Stimulated activated CD8-positive, alpha-beta memory T cell treated with anti-CD3 and anti-CD28 coated beads, Interleukin-4, amount 100 ng/mL, for 48 hours (primary cell): ENCODE measurements at places on chromosomes 16 and 17.
A peak's percentile ranks its signal among the peaks of the same experiment; 100 is the strongest.

DNA sequence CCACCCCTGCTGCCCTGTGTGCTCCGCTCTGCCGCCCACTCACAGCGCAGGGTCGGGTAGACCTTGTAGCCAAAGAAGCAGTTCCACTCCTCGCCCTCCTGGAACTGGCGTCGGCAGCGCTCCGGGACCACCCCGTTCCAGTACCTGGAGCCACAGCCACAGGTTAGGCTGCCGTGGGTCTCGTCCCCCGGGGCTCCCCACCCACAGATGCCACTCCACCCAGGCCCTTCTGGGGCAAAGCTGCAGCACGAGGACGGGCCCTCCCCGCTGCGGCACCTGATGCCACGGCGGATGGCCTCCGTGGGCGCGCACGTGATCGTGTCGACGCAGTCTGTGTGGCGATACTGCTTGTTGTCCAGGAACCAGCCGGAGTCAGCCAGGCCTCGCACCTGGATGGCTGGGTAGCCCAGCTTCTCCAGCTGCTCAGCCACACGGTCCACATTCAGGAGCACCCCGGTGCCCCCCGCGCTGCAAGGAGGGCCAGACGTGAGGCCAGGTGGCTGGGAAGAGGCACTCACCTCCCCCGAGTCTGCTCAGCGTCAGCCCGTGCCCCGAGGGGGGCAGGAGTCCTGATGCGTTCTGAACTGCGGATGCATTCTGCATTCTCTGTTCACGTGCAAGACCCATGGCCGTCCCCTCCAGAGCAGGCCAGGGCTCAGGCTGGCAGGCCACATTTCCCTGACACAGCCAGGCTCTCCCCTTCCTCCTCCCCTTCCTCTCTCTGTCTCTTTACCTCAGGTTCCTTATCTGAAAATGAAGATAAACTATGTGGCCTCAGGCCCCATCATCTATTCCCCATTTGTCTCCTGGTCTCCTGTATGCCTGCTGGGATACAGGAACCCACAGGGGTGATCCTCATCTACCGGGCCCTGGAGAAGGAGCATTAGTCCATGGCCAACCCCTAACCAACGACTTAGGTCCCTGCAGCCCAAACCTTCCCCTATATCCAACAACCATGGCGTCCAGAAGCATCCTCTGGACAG lies 4.1 kb downstream of the NOTUM start:
- DNase-seq: no peak

DNA sequence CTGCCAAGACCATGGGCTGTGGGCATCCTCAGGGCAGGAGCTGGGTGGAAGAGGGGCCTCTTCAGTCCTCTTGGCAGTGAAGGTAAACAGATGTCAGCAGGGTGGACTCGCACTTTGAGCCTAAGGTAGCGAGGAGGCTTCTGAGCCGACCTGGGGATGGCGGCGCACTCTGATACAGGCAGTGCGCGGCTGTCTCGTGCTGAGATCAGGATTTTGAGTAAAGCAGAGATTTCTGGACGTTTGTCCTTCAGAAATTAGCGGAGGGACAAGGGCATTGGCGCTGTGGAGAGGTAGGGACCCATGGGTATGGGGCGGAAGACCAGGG lies 6.8 kb downstream of the RAB40C start:
- DNase-seq: no peak

GRCh38 chr17:75839942-75840798 lies 4.0 kb downstream of the UNC13D start:
- DNase-seq: no peak

DNA sequence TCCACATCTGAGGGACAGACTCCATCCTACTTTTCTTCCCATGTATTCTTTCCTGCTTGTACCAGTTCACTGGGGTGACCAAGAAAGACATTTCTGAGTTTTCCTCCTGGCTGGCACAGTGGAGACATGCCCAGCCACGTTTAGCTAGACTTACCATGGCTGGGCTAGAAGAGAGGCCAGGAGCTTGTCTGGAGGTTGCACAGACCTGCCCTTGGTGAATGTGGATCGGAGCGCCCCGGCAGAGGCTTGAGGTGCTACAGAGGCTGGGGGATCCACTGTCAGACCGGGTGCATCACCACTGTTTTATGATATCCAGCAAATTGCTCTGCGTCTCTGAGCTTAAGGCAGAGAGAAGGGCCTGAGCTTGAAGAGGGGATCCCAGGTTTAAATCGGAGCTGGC lies 3.5 kb downstream of the IL4R start:
- DNase-seq: peak; percentile 45

DNA sequence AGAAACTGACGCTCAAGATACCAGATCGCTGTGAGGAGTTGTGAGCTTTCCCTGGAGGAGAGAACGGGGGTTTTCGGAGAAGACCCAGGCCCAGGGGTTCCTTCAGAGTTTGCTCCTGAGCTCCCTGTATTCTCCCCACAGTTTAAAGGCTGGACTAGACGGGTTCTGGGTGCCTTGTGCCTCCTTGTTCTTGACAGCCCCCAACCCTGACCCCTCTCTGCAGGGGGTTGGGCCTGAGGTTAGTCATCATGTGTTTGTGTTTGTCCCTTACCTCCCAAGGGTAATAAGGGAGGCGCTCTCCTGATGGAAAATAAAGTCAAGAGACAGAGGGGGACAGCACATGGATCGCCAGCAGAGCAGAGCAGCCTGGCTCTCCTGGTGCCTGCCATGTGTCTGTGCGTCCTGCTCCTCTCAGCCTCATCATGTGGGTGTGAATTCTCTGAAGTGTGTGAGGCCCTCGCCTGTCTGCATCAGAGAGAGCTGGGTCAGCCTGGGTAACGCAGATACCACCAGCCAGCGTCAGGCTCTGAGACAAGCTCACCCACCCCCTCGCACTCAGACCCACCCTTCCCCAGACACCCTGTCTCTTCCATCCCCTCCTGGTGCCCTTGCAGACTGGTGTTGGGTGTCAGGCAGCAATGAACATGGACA lies 8.7 kb downstream of the HEXIM2 start:
- DNase-seq: no peak

- DNase-seq: no peak
Measured at GRCh38 chr16:48430890-48431289, 45.7 kb upstream of the SIAH1 start.

DNA sequence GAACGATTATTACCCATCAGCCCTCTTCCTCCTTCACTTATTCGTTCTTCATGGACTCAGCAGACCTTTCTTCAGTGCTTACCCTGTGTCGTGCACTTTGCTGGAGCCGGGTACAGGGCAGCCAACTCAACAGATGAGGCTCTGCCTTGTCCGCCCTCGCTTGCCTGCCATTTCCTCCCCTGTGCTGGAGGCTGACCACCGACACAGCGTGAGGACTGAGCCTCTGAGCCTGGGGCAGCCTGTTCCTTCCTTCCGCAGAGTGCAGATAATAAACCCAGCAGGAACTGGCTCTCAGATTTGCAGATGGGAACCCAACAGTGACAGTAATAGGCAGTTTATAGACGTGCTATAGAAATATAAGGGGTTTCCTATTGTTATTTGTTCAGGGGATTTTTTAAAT lies 7.0 kb upstream of the SLC39A11 start:
- no peak for DNase-seq

DNA sequence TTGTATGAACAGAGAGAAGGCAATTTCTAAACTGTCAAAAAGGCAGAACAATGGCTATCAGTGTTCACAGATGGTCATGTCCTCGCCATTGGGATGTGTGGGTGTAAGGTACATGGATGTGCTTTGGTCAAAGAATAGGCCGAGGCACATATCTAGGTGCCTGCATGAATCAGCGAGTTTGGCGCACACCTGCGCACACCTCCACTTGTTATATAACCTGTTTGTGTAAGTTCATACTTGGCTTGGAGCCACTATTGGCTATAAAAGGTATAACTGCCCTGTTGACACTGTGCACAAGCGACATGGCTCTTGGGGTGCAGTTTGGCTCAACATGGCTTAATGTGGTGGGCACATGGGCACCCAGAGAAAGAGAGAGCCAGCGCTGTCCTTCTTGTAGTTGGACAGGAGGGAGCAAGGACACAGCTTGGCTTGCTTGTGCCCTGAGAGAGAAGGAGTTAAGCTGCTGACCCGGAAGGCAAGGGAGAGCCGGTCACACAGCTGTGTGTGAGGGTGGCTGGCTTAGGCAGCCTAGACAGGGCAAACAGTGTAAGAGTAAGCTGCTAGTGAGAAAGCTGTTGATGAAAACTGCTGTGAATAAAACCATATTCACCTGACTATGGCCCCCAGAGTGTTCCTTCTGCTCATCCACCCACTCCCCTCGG lies 499.1 kb downstream of the KCNJ2 start:
- no peak for DNase-seq

- no peak for DNase-seq
Measured at GRCh38 chr16:49635009-49635350, 220.9 kb downstream of the ZNF423 start.

- DNase-seq: no peak
Measured at GRCh38 chr16:23651943-23652468, 10.7 kb downstream of the DCTN5 start.

DNA sequence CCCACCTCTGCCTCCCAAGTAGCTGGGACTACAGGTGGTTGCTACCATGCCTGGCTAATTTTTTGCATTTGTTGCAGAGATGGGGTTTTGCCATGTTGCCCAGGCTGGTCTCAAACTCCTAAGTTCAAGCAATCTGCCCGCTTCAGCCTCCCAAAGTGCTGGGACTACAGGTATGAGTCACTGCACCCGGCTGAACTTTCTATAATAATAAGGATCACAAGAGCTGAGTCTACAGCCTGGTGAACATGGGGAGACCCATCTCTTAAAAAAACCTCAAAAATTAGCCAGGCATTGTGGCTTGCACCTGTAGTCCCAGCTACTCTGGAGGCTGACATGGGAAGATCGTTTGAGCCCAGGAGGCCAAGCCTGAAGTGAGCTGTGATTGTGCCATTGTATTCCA lies 53.5 kb downstream of the WDR59 start:
- DNase-seq: no peak

DNA sequence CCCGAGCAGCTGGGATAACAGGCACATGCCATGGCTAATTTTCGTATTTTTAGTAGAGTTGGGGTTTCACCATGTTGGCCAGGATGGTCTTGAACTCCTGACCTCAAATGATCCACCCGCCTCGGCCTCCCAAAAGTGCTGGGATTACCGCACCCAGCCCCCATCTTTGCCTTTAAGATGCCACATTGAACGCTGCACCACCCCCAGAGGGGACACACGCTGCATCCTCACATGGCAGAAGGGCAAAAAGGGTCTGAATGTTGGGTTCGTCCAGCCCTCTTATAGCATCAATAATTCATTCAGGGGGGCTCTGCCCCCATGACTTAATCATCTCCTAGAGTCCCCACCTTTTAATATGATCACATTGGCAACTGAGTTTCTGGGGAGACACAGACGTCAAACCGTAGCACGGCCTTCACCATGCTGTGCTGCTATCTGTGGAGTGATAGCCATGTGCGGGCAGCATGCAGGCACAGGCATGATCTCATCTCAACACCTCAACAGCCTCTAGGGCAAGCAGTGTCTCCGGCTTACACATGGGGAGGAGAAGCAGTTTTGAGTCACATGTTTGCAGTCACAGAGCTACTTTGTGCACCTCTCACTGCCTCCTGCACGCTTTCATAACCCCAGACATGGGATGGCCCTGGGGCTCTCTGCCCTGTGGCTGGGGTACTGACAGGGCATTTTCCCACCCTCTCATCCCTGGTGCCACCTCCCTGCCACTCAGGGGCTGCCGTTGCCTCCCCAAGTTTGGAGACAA lies 30.0 kb downstream of the IL21R start:
- peak; percentile 23 for DNase-seq

- no peak for DNase-seq
Measured at GRCh38 chr16:74052016-74052415, 244.6 kb upstream of the PSMD7 start.

DNA sequence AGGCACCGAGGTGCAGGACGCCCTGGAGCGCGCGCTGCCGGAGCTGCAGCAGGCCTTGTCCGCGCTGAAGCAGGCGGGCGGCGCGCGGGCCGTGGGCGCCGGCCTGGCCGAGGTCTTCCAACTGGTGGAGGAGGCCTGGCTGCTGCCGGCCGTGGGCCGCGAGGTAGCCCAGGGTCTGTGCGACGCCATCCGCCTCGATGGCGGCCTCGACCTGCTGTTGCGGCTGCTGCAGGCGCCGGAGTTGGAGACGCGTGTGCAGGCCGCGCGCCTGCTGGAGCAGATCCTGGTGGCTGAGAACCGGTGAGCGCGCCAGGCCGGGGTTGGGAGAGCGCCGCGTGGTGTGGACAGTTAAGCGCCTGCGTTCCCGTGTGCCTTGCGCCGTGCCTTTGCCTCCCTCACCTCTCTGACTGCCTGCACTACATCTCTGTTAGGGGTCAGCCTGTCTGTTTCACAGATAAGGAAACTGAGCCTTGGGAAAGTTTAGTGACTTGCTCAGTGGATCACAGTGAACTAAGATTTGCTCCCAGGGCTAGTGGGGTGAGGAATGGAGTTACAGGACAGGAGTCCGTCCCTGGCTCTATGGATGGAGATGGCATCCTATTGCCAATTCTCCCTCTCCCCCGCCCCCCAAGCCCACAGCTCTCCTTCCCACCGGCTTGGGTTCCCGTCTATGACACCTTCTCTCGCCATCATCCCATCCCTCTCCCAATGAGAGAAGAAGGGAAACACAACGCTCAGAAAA lies 880 bp downstream of the SARM1 start:
- peak; percentile 57 for DNase-seq

DNA sequence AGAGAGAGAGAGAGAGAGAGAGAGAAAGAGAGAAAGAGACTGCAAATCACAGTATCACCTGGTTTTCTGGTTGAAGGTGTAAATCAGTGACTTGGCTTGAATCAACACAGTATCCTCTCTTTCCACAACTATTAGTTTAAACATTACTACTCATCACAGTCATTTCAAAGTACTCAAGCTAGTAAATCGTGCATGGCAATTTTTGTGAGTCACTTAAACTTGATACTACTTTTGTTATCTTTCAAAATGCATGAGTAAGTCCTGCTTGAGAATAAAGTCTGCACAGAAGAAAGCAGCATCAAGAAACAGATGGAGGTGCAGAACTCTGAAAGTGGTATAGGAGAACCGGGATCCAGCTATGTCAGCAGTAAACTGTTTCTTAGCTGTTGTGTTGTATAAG lies 535.4 kb downstream of the CDH8 start:
- DNase-seq: no peak

- DNase-seq: no peak
Measured at GRCh38 chr17:51083981-51084380, 36.7 kb downstream of the SPAG9 start.

DNA sequence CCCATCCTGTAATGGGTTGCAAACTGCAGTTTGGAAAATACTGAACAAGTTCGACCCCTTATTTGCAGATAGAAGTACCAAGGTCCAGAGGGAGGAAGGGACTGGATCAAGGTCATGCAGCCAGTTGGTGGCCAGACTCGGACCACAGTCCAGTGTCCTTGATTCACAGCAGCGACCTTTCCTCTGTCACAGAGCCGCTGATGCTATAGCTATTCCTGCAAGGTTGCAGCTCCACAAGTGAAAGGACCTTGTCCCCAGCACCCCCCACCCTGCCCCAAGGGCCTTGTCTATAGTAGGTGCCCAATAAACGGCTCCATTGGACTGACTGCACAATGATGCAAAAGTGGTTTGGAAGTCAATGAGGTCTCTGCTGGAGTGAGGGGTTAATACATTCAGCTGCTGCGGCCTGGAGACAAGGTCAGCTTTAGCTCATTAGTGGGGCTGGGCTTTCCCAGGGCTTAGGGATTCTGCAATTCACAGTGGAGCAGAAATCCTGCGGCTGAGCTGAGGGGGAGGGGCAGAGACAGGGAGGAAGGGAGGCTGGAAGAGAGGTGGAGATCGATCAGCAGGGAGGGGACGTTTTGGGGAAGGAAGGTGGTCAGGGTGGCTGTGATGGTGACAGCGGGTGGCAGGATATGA lies 13.4 kb upstream of the CRHR1 start:
- no peak for DNase-seq

- peak; percentile 49 for DNase-seq
Measured at GRCh38 chr17:74569020-74570003, 2.0 kb upstream of the CD300H start.
